ENCODE measurements at places on chromosomes 2 and 18.
A peak's percentile ranks its signal among the peaks of the same experiment; 100 is the strongest.

- DNase-seq = no peak
These were observed 89.0 kb downstream of the INSIG2 start for GRCh38 chr2:118177318-118177717.

DNA sequence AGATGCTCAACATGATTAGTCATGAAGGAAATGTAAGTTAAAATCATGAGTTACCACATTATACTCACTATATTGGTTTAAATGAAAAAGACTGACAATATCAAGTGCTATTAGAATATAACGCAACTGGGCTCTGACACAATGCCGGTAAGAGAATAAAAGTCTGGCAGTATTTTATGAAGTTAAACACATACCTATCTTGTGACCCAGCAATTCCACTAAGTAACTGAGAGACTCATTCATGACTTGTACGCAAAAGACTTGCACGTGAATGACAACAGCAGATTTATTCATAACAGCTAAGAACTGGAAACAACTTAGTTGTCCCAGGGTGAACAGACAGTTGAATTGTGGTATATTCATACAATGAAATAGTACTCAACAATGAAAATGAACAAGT, 342.1 kb downstream of the SLC4A3 start:
- DNase-seq = no peak

GRCh38 chr18:6963452-6964097, 154.0 kb downstream of the LAMA1 start:
- DNase-seq = no peak

- DNase-seq = no peak
These were observed 18.1 kb upstream of the EFHD1 start for GRCh38 chr2:232615339-232615738.

DNA sequence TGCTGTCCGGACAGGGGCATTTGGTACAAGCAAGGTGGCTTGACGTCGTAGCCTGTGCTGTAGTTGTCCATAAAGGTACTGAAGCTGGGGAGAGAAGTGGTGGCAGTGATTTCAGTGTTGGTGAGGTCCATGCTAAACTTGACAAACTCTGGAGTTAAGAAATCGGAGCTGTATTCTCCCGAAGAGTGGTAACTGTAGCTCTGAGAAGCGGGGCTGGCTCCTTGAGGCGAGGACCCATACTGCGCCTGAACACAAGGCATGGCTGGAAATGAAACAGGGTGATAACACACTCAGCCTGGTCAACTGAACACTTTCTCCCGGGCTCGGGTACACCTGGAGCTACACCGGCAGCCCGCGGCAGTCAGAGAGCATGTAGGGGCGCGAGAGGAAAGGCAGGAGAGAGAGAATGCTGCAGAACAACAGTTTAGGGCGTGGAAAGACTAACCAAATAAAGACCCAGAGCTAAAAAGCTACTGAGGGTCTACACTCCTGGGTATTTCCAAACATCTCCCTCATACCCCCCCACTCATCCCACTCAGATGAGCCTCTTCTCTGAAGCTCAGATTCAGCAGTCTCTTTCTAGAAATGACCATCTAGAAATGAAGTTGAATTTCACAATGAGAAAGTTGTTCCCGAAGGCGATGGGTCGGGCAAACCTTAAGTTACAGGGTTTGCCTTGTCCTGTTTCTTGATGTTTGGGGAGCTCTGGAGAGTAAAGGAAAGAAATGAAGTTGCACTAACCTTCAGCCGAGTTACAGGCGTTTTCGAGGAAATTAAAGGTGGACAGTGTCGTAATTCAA, 2.4 kb downstream of the NR4A2 start:
- no peak for DNase-seq

DNA sequence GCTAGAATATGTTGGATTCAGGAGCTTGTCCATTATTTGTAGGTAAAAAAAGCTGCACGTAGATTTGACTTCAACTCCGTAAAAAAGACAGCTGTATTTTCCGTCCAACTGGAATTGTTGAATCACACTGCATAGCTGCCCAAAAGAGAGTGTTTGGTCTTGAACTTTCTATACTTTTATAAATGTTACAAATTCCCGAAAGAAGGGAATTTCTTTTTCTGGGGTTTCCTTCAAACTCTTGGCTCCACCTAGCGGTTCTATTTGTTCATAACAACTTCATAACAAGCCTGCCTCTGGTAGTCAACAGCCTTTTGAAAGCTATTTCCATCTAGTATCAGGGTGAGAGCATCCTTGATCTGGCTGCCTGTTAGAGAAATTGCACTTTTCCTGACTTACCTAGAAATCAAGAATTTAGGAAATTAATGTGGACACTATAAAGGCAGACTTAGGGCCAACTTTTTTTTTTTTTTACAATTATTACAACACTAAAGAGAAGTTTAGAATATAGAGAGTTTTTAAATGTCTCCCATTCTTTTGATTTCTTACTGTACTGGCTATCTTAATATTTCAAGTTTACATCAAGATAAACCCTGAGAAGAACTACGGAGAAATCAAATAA, 48.1 kb downstream of the TMEM185B start:
- DNase-seq = peak; percentile 72

GRCh38 chr2:200135082-200135481, 171.4 kb upstream of the SPATS2L start:
- DNase-seq = no peak

- no peak for DNase-seq
These were observed 931.9 kb downstream of the DCDC2C start for GRCh38 chr2:4635289-4635688.

DNA sequence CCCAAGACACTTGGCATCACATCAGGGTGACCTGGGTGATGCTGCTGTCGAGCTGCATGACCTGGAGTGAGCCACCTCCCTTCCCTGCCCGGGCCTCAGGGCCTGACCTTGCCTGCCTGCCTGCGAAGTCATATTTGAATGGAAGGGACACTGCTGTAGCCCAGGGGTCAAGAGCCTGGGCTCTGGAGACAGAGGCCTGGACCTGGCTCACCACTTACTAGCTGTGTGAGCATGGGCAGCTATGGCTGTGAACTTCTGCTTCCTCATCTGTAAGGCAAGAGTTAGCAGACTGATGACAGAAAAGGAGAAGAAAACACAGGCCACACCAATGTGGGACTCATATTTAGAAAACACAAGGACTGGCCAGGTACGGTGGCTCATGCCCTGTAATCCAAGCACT, 118.7 kb downstream of the ZFP36L2 start:
- DNase-seq = no peak

GRCh38 chr2:26175466-26176278, 2.8 kb downstream of the GAREM2 start:
- no peak for DNase-seq

DNA sequence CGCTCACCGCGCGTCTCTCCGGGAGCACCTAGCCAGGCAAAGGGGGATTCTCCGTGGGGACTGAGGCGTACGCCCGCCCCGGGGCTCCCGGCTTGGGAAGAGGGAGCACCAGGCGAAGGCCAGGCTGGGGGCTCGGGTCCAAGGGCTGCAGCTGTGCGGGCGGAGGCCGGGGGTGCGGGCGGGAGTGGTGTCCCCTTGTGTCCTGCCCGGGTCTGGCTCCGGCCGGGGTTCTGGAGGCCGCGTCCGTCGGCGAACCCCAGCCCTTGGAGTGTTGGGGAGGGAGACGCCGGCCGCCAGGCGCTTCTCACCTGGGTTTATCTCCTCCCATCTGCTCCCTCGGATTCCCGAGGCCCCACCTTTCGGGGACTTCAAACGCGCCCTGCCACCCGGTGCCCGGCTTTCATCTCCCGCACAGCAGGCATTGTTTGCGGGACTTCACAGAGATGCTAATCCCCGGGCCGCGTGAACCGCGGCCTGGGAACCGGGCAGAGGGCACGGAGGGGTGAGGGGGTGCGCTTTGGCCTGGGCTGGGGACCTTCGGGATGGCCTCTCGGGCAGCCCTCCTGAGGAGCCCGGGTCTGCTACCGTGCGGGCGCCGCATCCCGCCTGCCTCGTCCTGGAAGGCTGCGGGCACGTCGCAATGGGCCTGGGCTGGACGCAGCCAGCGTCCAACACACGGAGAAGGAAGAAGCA, 5.0 kb upstream of the GBX2 start:
- DNase-seq = no peak

- DNase-seq = peak; percentile 15
These were observed 41.4 kb downstream of the OXER1 start for GRCh38 chr2:42722320-42723190.

GRCh38 chr2:119174216-119174992, 15.9 kb upstream of the C1QL2 start:
- DNase-seq = peak; percentile 35

Data from CD4-positive, alpha-beta T cell treated with Interleukin-2 at 100 ng/mL for 4 hours (primary cell).